Activated T-helper 1 cell treated with anti-CD3 and anti-CD28 coated beads, Interleukin-2, amount 50 U/mL, for 16 hours (primary cell): ENCODE measurements at places on chromosomes 2 and 18.

DNA sequence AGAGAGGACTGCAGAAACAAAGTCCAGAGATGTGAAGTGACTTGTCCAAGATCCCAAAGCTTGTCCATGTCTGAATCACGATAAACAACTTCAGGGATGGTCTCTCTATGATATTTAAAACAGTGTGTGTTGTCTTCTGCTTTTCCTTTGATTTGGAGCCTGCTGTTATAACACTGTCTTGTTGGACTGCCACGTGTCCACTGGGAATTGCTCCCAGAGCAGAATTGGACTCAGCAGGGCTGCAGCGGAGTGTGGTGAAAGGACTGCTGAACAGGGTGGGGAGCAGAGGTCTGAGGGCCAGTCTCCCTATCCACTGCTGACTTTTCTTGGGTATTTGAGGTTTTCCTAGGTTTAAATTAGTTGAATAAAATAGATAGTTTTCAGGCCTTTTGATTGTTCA is 68.3 kb downstream of the IL1R2 start:
- no peak for DNase-seq

- DNase-seq, result no peak
Observed at GRCh38 chr18:37729716-37730115, 164.1 kb upstream of the CELF4 start.

DNA sequence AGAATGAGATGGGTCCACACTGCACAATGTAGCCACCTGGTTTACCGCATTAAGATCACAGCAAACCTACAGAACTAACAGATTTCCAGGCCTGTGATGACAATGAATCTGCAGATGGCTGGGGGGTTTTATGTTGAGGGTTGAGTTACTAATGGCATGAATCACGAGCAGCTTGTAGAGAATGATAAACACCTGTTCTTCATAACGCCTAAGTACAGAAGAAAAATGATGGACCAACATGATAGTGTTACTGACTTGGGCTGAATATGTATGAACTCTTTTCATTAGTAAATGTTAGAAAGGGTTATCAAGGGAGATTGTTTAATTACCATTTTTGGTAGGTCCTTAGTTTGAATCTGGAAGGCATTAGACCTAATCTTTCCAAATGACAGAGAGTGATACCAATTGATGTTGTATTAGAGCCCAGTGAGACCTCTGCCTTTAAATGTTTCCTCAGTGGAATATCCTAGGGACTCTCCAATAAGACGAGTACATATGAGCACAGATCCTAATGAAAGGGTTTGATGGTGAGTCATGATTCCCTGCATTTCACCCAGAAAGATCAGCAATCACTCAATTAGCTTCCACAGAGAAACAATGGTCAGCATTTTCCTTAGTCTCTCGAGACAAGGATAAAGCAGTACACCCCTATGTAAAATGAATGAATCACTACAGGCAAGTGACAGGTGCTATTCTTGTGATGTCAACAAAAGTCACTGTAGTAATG is 243.8 kb downstream of the DLGAP1 start:
- no peak for DNase-seq

- DNase-seq, result no peak
Observed at GRCh38 chr2:239664216-239664810, 263.5 kb upstream of the HDAC4 start.

- DNase-seq, result no peak
Observed at GRCh38 chr2:112622528-112622849, 23.2 kb upstream of the SLC20A1 start.

DNA sequence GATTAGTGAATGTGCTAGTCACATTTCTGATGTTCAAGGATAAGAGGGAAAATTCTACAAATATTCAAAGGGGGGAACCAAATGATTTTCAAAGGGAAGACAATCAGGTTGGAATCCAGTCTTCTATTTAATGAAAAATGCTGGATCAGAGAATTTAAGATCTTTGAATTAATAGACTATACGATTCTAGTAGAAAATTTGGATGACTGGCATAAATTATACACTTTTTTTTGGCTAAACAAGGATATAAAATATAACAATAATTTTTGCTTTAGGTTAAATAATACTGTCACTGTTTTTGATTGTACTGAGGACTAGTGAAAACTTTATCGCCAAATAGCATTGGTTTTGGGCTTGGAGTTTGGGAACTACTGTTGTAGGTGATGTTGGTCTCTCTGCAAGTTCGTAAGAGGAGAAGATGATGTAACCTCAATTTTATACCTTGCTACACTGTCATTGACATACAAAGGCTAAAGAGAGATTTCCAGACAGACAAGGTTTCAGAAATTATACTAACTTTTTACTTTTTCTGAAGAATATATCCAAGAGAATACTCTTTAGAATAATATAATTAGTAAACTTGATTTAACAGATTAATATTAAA is 51.3 kb downstream of the NCOA1 start:
- no peak for DNase-seq

DNA sequence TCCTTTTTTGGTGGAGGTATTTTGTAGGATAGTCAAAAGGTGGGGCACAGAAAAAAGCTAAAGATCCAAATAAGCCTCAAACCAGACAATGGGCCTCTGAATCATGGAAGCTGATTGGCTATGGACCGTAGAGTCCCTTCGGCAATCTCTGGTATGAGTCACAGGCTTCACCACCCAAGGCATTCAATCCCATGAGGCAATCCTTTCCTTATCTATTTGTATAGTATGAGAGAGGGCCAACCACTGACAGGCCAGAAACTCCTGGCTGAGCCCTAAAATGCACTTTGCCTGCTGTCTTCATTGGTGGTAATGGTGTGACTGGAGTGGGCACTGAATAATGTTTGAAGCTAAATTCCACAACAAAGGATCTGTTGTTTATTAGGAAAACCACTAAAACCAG is 38.7 kb upstream of the MEX3C start:
- DNase-seq, result no peak

DNA sequence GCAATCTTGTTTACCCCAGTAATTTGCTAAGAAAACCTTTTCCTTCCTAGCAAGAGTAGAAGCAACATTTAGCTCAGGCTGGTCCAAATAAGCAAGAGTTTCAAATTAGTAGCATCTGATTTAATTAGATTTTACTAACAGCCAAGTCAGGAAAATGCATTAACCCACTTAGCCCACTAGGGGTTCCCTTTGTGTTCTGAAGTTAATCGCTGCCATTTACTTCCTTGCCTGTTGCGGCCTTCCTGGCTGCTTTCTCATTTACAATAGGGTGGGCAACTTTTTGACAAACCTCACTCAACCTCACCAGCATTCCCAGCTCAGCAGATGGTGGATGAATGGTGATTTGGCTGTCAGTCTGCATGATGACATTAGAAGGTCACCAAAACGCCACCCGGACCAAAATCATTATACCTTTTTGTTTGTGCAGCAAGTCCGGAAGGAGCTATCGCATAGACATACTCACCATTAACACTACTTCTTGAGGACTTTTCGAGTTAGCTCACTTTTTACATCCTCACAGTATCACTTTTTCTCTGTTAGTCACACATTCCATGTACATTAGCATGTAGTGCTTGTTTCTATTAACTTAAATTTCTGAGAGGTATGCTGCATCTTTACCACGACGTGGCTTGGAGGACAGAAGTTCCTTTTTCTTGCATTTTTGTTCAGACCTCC is 101.5 kb upstream of the SETBP1 start:
- no peak for DNase-seq

- no peak for DNase-seq
Observed at GRCh38 chr2:134515137-134515536, 203.7 kb downstream of the TMEM163 start.

DNA sequence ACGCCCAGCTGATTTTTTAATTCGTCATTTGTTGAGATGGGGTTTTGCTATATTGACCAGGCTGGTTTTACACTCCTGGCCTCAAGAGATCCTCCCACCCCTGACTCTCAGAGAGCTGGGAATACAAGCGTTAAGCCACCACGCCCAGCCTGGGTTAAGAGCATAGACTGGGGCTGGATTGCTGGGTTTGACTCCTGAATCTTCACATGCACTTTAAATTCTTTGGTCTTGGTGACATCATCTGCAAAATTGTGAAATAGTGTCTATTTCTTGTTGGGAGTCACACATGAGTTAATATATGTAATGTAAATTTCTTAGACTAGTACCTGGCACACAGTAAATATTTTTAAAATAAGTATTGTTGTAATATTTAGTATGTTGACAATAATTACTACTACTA is 257.4 kb downstream of the DOK6 start:
- DNase-seq, result no peak

- no peak for DNase-seq
Observed at GRCh38 chr2:196453613-196454047, 185.9 kb upstream of the CCDC150 start.

GRCh38 chr2:173099271-173099670 is 23.6 kb downstream of the MAP3K20 start:
- DNase-seq, result no peak

- no peak for DNase-seq
Observed at GRCh38 chr2:11680901-11681721, 11.1 kb upstream of the NTSR2 start.

GRCh38 chr2:178484245-178485041 is 4.2 kb downstream of the PLEKHA3 start:
- no peak for DNase-seq

DNA sequence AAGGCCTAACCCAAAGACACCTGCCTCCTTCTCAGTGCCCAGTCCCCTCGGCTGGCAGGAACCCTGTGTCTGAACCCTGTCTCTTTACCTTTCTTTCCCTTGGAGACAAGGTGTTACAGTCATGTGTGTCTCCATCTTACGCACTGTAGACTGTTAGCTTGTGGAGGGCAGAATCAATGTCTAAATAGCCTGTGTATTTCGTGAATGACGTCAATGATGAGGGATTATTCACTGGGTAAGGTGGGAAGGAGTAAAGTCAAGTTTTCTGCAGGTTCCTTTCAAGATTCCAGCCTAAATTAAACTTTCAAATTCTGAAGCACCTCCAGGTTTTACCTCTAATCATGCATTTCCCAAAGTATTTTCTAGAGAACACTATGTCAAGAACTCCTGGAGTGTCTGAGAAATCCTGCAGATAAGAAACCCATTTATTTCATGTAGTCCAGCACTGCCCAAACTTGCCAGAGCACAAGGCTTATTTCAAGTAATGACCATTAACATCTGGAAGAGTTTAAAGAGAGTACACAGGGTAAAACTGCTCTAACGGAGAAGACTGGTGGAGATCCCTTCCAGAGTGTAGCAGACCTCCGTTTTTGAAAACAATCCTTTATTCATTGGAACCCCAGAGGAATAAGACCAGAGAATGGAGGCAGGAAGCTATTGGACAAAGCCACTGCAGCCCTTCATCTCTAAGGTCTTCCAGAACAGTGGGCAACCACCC is 72.8 kb downstream of the KCNF1 start:
- no peak for DNase-seq

GRCh38 chr18:44951748-44952147 is 271.1 kb downstream of the SETBP1 start:
- no peak for DNase-seq

DNA sequence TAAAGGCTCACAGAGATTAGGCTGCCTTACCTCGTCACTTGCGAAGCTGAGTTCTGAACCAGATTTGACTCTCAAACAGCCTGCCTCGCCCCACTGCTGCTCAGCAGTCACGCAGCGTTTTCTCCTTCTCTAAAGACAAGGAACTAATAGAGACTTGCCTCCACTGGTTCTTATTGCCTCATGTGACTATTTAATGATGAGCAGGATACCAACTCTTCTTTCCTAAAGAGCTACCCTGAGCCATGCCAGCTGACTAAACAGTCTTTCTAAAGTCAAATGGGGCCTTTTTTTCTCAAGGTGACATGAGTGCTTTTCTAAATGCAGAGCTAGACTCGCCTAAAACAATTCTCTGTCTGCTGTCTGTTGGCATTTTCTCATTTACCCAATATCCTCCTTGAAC is 147.5 kb downstream of the NCKAP5 start:
- DNase-seq, result no peak

- no peak for DNase-seq
Observed at GRCh38 chr2:195092341-195092740, 564.7 kb upstream of the SLC39A10 start.

- no peak for DNase-seq
Observed at GRCh38 chr18:10797896-10798295, 272.1 kb downstream of the NAPG start.

- DNase-seq, result no peak
Observed at GRCh38 chr2:85257359-85257969, 70.3 kb downstream of the TGOLN2 start.
